Neural cell (in vitro differentiated cells): ENCODE measurements at places on chromosomes 5 and 9. TPM values are rescaled to one million over a fixed set of nuclear protein-coding genes. Genes with fewer than 3 reads are reported as not detected.

The NAIP gene
- polyA plus RNA-seq, result 28.1 and 31.1 TPM in 2 replicates

The SPINK13 gene
- not detected in 2 replicates for polyA plus RNA-seq

The POU4F3 gene
- polyA plus RNA-seq, result 0.15 and 0.22 TPM in 2 replicates

The TRIM36 gene
- 105 and 122 TPM in 2 replicates for polyA plus RNA-seq

The FGF10 gene
- polyA plus RNA-seq, result not detected in 2 replicates

The OLFM1 gene
- 102 and 134 TPM in 2 replicates for polyA plus RNA-seq

The FOXD4L3 gene
- not detected in 2 replicates for polyA plus RNA-seq

The GRXCR2 gene
- polyA plus RNA-seq, result 0.36 TPM in 1 of 2 replicates, not detected in the other

The DOCK2 gene
- 0.15 TPM in 1 of 2 replicates, not detected in the other for polyA plus RNA-seq

The ADAMTS13 gene
- 13.5 and 24.8 TPM in 2 replicates for polyA plus RNA-seq

The SYNPO gene
- polyA plus RNA-seq, result 0.14 TPM in 1 of 2 replicates, not detected in the other

The LEAP2 gene
- 1.1 and 1.6 TPM in 2 replicates for polyA plus RNA-seq

The ANKDD1B gene
- polyA plus RNA-seq, result 0.37 TPM in 1 of 2 replicates, not detected in the other
